Left renal cortex interstitium (tissue), 4 donors: ENCODE measurements at places on chromosomes 1 and 21. TPM values are rescaled to one million over a fixed set of nuclear protein-coding genes. Genes with fewer than 3 reads are reported as not detected.

LRRC3 gene
- 6.0 TPM for polyA plus RNA-seq

OLIG2 gene
- not detected for polyA plus RNA-seq

BEND5 gene
- 26.0 TPM for polyA plus RNA-seq

CCDC185 gene
- polyA plus RNA-seq = not detected

HSF2BP gene
- 2.0 TPM for polyA plus RNA-seq

FCGR1A gene
- 0.91 TPM for polyA plus RNA-seq

CELA2B gene
- 0.28 TPM for polyA plus RNA-seq

LGALS8 gene
- polyA plus RNA-seq = 74.1 TPM

COA7 gene
- 15.3 TPM for polyA plus RNA-seq

CELA3B gene
- polyA plus RNA-seq = 0.49 TPM

MYBPHL gene
- polyA plus RNA-seq = not detected

CCDC17 gene
- 1.2 TPM for polyA plus RNA-seq

COL24A1 gene
- 1.7 TPM for polyA plus RNA-seq

OR6K3 gene
- 0.08 TPM for polyA plus RNA-seq

CSMD2 gene
- 1.4 TPM for polyA plus RNA-seq

SPSB1 gene
- polyA plus RNA-seq = 11.1 TPM

NR1I3 gene
- polyA plus RNA-seq = 3.0 TPM

RNU1-4 gene
- polyA plus RNA-seq = 2.1 TPM

KRTAP7-1 gene
- polyA plus RNA-seq = not detected

PLEKHN1 gene
- polyA plus RNA-seq = 0.13 TPM

CDC7 gene
- polyA plus RNA-seq = 22.5 TPM

TSPEAR gene
- 0.55 TPM for polyA plus RNA-seq

RNF223 gene
- polyA plus RNA-seq = 0.71 TPM

KIF21B gene
- polyA plus RNA-seq = 1.7 TPM

LCE1A gene
- not detected for polyA plus RNA-seq

VHLL gene
- not detected for polyA plus RNA-seq

UBE2Q1 gene
- polyA plus RNA-seq = 116 TPM

TMEM201 gene
- polyA plus RNA-seq = 20.5 TPM

ADGRL4 gene
- 26.2 TPM for polyA plus RNA-seq

GJA4 gene
- polyA plus RNA-seq = 21.4 TPM

TNFAIP8L2 gene
- polyA plus RNA-seq = 2.2 TPM

SH2D5 gene
- 0.76 TPM for polyA plus RNA-seq

MCOLN3 gene
- polyA plus RNA-seq = 6.0 TPM

PTCH2 gene
- 8.0 TPM for polyA plus RNA-seq

NBPF4 gene
- not detected for polyA plus RNA-seq

LMX1A gene
- polyA plus RNA-seq = not detected

HCN3 gene
- polyA plus RNA-seq = 14.6 TPM
